ENCODE measurements at places on chromosomes 4 and X. TPM values are rescaled to one million over a fixed set of nuclear protein-coding genes. Genes with fewer than 3 reads are reported as not detected.

DNA sequence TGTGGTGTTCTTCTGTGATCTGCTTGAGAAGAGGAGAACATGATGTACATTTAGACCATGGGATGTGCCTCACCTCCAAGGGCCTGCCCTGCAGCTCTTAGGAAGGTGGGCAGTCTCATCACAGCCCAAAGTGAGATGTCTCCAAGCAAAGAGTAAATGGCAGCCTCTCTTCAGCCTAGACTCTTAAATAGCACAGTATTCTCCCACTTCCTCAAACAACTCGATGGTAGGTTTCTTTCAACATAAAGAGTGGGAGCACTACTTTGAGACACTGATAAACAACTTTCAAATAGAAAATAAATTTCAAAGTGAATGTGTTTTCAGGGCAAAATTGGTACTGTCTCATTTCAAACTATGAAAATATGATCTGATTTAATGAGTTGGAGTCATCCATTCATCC, 35.2 kb downstream of the EDNRA start:
- DNase-seq = no peak

GPC3 gene
- total RNA-seq = not detected

DNA sequence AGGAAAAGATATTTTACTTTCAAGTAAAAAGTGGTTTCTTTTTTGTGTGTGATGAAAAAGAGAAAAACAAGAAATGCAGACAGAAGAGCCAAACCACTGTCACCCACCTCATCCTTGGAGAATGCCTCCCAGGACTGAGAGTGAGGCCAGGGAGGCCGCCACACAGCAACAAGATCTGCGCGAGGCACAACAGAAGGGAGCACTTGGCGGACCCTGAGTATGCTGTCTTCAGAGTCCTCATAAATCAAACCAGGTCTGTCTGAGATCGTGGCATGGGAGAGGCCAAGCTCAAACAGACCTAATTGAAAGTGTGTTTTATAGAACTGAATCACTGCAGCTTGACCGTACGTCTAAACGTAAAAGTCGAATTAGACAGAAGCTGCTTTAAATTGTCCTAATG, 134.3 kb upstream of the VCX2 start:
- no peak for DNase-seq

DNA sequence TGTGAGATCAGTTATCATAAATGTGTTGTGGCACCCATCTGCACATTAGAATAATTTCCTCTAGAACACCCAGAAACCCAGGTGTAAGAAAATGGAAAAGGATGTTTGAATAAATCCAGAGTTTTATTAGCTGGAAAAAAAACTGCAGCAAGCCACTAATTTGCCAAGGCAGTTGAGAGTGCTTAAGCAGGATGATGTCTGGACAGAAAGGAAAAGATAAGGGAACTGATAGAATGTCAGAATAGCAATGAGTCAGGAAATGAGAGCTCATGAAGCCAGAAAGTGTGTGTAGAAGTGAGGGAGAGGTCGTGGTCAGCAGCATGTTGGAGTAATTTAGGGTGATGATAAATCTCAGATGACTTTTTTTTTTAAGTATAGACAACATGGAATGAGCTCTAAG, 15.2 kb upstream of the NEUROG2 start:
- no peak for DNase-seq

DNA sequence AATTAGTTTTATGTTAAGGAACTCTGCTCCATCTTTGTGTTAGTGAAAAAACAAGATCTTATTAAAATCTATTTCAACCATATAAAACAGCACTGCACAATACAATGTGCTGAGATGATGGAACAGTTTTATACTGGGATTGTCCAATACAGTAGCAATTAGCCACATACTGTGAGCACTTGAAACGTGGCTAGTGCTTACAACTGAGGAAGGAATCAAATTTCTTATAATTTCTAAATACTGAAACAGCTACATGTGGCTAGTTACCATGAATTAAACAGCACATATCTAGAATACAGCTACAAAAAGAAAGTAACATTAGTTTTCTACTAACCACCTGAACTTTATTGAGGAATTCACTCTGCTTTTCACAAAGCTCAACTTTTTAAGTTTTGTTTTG, 14.7 kb downstream of the NFXL1 start:
- no peak for DNase-seq

- DNase-seq = no peak
Observed at GRCh38 chr4:137278431-137278830, 253.9 kb downstream of the PCDH18 start.

GRCh38 chr4:72463724-72464123, 105.3 kb downstream of the ADAMTS3 start:
- no peak for DNase-seq

CXCL3 gene
- 11.1 TPM for total RNA-seq

DNA sequence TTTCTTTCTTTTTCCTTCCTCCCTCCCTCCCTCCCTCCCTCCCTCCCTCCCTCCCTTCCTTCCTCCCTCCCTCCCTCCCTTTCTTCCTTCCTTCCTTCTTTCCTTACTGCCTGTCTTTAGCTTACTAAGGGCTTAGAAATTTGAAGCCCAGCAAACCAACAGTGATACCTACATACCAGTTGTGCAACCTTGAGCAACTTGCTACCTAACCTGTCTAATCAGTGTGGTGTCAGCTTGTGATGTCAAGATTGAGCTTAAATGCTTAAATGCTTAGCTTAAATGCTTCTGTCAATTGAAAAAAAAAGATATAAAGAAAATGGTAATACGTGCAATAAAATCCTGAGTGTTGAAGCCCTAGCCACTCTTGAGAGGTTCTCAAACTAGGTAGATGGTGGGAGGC, 728.6 kb downstream of the TRIML1 start:
- DNase-seq = no peak

DNA sequence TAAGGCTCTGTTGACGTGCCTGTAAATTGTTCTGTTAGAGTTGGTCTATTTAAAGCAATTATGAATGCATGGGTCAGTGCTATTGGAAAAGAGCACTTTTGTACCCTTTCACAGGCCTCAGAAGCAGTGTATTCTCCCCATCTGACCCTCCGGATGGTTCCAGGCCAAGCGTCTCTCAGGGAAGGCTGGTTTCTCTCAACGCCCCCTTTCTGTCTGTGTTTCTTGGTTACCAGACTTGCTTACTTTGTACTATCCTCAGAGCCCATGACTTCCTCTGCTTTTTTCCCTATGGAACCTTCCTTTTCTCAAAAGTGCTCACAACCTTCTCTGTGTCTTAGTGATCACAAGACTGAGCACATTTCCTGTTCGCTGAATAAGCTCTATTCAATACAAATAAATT, 559.3 kb upstream of the ZFP42 start:
- DNase-seq = no peak

GRCh38 chr4:155609455-155610059, 57.1 kb upstream of the GUCY1A1 start:
- DNase-seq = no peak

PDS5A gene
- 92.7 TPM for total RNA-seq

DNA sequence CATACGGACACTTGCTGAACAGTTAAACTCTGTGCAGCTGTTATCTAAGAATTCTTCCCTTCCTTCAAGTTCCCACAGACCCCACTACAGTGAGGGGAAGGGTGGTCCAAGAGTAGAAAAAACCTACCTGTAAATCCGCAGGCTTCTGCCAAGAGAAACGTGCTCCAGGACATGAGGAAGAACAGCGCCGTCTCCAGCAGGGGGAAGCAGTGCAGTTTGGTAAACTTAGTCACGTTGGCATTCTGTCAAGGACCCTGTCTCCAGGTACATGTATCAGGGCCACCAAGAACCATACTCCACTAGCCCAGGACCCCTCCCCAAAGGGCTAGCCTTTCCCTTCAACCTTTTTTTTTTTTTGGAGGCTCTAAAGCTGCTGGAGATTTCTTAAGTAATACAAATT, 79.9 kb downstream of the CHST7 start:
- DNase-seq = peak; percentile 4

DNA sequence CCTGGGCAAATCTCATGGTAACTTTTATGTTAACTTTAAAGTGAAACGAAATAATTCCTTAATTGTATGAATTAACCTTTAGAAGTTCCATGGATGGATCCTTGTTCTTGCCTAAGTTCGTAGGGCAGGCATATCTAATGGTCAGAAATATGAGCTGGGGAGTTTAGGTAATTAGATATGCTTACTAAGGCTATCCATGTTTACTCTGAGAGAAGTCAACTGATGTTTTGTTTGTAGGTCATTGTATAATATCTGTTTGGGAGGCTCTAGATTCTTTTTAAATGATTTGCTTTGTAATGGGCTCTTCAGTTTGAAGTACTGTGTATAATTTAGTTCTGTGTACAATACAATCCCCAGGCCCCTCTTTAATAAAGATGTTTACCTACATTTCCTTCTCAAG, 117.0 kb downstream of the DCK start:
- no peak for DNase-seq

DNA sequence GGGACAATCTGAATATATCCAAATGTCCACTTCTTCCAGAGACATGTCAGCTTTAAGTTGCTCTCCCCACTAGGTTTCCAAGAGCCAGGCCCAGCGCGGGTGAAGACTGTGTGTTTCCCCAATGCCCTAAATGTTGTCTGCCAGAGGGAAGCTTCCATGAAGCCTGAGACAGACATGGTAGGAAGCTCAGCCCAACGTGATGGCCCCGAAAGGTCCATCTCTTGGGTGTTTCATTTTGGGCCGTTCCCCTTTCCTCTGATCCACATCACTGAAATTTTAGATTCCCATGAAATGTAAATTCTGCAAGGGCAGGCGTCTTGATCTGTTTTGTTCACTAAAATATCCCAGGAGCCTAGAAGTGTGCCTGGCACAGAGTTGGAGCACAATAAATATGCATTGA, 25.4 kb upstream of the PROM1 start:
- no peak for DNase-seq

- no peak for DNase-seq
Observed at GRCh38 chr4:98242538-98242937, 18.6 kb upstream of the RAP1GDS1 start.

DNA sequence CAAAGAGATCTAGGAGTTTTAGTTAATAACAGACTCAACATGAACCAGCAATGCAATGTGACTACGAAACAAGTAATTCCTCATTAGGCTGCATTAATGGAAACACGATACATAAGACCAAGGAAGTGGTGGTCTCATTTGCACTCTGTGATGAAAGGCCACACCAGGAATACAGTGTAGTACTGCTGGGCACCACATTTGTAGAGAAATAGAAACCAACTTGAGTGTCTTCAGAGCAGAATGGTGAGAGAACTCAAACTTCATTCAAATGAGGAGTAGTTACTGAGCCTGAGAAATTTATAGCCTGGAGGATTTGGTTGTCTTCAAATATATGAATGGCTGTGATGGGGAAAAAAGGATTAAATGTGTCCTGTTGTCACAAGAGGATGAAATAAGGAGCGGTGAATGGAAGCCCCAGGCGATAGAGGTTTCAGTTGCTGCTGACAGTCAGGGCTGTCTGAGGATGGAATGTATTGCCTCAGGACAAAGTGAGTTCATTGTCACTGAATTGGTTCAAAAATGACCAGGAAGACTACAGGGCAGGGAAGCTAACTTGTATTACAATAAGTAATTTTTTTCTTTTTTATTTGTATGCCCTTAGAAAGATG, 50.9 kb downstream of the NFKB1 start:
- no peak for DNase-seq

GRCh38 chr4:38013461-38014366, 53.5 kb downstream of the PTTG2 start:
- no peak for DNase-seq

- no peak for DNase-seq
Observed at GRCh38 chrX:123513585-123514278, 219.1 kb downstream of the THOC2 start.

DNA sequence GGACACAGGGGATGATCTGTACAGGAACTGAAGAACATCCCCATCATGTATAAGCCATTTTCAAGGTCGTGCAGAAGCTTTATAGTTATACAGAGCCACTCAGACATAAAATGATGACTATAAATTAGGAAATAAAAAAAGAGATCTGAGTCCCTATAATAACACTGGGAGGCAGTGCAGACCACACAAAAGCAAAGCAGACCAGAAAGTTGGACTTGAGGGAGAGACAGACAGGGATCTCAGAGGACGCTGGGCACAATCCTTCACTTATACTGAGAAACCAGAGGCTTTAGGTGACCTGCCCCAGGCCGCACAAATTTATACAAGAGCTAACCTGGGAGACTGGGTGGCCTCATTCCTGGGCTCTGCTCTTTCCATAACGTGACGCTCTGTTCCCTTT, 70.5 kb downstream of the HADH start:
- DNase-seq = peak; percentile 25

- no peak for DNase-seq
Observed at GRCh38 chr4:155999725-156000124, 46.1 kb upstream of the CTSO start.

GRCh38 chr4:3199653-3200422, 49.1 kb upstream of the MSANTD1 start:
- DNase-seq = no peak

- no peak for DNase-seq
Observed at GRCh38 chrX:13843150-13843721, 26.3 kb upstream of the GPM6B start.

- no peak for DNase-seq
Observed at GRCh38 chr4:184715526-184715925, 18.4 kb downstream of the CENPU start.

PHOX2B gene
- total RNA-seq = not detected

DNA sequence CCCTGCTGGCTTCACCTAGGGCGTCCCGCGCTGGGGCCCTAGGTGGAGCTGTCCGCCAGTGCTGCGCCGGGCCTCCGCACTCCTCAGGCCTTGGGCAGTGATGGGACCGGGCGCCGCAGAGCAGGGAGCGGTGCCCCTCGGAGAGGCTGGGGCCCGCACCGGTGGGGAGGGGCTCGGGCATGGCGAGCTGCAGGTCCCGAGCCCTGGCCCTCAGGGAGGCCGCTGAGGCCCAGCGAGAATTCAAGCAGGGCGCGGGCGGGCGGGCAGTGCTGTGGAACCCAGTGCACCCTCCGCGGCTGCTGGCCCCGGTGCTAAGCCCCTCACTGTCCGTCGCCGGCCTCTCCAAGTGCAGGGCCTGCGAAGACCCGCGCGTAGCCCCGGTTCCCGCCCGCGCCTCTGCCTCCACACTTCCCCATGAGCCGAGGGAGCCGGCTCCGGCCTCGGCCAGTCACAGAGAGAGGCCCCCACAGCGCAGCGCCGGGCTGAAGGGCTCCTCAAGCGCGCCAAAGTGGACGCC, 565.1 kb upstream of the NDST4 start:
- DNase-seq = no peak

GRCh38 chr4:148814030-148814429, 371.8 kb upstream of the NR3C2 start:
- no peak for DNase-seq

DNA sequence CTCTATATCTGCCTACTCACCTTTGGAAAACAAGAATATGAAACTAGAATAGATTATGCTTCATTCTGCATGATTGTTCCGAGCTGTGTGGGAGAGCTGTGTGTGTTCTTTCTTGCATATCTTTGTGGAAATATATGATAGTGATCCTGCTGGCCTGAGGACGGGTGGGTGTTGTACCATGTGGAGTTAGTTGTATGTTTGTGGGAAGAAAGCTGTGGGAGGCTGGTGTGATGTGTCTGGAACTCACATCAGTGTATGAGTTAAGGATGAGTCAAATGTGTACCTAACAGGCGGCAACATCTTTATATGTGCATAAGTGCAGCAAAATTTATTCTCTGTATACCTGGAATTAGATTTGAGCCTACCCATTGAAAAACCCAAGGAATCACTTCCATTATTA, 208.1 kb upstream of the ADGRL3 start:
- DNase-seq = no peak

GRCh38 chr4:3637326-3638016, 105.2 kb upstream of the LRPAP1 start:
- DNase-seq = no peak

GRCh38 chr4:40419231-40419912, 84.2 kb downstream of the CHRNA9 start:
- DNase-seq = no peak

- no peak for DNase-seq
Observed at GRCh38 chrX:63503541-63503940, 152.4 kb upstream of the SPIN4 start.

- no peak for DNase-seq
Observed at GRCh38 chrX:133365871-133366611, 49.2 kb downstream of the GPC4 start.

All from NCI-H460 (cell line).